ENCODE measurements at places on chromosomes 16 and 17.

GRCh38 chr17:49959183-49959935 lies 9.6 kb upstream of the DLX4 start:
- DNase-seq: no peak

DNA sequence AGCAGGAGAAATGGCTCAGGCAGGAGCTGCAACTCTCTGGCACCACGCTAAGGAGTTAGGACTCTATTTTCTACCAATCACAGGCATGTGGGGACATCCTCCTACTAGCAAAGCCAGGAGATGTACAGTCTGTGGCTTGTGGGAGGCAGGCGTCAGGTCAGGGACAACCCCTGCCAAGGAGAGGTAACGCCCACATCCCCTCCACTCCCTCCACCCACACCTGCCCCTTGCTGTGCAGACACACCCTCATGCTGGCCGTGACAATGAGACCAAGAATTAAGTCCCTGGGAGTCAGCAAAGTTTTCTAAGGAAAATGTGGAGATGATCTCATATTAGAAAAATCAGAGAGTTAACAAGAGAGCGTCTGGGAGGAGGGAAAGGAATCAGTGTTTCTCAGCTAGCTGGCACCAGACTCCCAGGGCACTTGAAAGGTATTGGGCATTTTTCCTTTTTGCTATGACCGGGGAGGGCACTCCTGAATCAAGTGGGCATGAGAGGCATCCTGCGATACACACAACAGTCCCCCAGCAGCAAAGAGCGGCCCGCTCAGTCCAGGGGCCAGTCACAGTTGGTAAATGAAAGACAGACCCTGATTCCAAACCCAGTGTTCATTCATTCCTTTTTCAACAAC lies 87.3 kb upstream of the RPL38 start:
- DNase-seq: no peak

DNA sequence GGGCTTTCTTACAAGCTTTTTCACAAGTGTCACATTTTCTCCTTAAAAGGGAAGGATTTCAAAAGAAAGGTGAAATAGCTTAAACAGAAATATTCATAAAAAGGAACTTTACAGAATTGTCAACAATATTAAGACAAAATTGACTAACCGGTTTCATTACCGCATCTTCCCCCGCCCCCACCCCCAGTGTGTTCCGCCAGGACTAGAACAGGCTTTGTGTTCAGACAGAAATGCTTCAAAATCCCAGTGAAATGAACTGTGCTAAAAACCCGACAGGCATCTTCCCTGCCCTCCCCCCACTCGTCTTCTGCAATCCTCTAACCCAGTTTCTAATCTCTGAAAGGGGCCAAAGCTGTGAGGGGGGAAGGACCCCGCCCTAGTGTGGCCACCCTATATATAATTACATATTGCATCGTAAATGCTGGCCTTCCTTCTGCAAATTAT lies 990 bp upstream of the ROGDI start:
- no peak for DNase-seq

DNA sequence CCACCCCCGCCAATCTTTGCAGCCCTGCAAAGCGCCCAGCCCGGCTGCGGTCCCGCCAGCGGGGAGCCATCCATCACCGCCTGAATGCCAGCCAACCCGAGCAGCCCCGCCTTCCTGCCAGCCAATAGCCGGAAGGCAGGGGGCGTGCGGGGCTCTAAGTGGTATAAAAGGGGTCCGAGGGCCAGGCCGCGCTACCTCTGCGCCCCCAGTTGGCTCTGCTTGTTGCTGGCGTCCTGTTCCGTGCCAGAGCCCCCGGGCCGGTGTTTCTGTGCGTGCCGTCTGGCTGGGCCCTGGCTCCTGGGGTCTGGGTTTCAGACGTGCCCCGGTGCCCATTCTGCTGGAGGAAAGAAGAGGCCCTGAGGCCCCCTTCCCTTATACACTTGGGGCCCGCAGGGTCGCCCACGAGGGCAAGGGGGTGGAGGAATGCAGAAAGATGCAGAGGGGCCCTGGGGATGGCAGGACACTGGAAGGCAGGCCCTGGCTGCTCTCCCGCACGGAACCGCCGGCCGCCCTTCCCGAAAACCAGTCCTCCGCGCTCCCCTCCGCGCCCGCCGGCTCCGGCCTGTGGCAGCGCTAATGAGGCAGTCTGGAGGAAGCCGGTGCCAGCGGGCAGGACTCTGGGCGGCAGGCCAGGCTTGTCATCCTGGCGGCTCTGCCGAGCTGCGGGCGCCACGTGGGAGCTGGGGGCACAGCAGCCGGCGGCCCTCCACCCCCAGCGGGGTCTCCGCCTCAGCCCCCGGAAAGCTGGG lies 14.0 kb downstream of the COPZ2 start:
- DNase-seq: no peak

DNA sequence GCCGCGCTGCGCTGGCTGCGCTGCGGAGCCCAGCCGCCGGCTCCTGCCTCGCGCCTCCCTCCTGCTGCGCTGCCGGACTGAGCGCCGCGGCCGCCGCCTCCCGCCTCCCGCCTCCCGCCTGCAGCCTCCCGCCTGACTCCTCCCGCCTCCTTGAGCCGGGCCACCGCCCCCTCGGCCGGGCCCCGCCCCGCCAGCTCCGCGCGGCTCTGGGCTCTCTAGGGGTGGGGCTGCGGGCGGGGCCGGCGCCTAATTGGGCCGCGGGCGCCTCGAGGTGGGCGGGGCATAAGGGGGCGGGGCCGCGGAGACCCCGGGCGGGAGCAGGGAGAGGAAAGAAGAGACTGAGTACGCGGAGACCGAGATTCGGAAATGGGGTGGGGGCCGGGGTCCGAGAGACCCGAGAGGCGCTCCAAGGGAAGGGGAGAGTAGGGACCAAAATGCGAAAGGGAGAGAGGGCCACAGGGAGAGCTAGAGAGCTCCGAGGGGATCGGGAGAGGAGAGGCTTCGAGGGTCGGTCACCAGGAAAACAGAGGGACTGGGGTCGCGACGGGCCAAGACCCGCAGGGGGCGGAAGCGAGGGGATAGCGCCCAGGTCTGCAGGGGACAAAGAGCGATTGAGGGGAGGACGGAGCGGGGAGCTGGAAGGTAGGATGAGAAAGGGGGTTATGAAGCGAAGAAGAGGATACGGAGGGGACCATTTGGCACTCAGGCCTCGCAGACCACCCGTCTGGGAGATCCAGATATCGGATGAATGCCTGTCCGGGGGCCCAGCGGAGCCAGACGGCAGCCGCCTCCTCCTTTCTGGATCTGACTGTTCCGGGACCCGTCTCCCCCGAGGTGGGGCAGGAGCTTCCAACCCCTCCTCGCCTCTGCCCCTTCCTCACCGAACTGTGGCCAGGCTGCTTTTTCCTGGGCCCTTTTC lies at the start of gene C1QL1:
TSS of gene C1QL1 (minus strand) at position 79 of the 919 bp plus-strand sequence. CDS start 255 bp downstream, outside the sequence.
- DNase-seq: no peak

GRCh38 chr16:2206780-2207433 lies 1.7 kb downstream of the MLST8 start:
- no peak for DNase-seq

DNA sequence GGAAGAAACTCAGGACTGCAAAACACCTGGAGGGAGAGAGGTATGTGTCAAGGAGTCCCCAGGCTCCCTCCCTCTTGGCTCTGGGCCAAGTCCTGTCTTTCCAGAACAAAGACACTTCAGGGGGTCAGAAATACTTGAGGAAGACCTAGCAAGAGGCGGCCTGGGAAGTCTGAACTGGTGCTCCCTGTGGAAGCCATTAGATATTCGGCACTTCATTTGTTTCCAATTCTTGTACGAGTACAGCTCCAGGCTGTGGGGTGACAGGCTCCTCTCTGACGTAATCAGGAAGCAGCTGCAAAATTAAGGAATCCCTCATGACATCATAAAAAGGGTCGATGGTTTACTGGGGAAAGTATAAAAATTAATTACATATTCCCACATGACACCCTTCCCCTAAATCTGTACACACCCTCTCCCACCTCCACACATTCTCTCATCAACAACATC lies 108.7 kb downstream of the SMG6 start:
- DNase-seq: no peak

DNA sequence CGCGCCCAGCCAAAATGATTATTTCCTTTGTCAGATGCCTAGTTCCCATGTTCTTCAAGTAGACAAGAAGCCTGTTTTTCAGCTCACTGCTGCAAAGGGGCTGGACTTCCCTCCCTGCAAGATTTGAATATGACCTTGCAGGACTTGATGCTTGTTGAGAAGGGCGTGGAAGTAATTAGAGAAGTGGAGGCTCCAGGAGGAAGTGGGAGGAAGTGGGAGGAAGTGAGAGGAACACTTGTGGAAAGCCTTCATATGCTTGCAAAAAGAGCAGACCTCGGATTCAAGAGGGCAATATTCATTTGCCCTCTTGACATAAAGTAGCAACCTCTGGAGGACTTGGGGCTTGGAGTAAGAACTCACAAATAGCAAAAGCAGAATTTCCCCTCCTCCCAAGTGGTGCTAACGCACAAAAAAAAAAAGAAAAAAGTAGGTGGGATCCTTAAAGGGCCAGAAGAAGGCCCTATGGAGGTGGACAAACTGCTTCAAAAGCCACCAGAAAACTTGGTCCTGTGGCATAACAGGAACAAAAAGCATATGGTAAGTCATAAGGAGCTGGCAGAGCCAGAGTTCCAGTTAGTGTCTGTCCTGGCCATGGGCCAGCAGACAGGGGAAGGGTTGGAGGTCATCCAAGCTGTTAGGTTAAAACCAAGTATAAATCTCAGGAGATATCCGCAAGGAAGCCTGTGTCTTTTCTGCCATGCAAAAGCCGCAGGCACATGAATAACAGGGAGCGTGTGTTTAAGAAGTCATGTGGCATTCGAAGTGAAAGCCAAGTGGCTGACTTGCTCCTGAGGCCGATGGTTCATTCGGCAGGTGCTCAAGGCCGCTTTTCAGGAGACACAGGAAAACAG lies 20.6 kb upstream of the PRKAR1A start:
- no peak for DNase-seq

- DNase-seq: no peak
These were observed 284.4 kb downstream of the FOXL1 start for GRCh38 chr16:86862595-86863280.

- DNase-seq: no peak
These were observed 14.7 kb downstream of the DCAKD start for GRCh38 chr17:45036691-45037090.

- no peak for DNase-seq
These were observed 81.3 kb downstream of the COX10 start for GRCh38 chr17:14150619-14151018.

DNA sequence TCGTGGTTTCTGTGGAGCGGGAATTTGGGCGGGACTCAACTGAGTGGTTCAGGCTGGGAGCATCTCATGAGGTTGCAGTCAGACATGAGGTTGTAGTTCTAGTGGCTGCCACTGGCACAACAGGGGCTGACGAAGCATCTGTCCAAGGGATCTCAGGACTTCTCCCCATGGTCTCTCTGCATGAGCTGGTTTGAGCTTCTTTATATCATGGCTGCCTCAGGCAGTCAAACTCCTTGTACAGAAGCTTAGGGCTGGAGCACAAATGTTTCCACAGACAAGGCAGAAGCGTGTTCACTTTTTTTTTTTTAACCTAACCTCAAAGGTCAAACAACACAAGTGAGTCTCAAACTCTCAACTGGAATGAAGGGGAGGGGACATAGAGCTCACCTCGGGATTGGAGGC lies 243.3 kb downstream of the MSI2 start:
- no peak for DNase-seq

GRCh38 chr17:76797241-76797840 lies 59.4 kb downstream of the MFSD11 start:
- DNase-seq: no peak

DNA sequence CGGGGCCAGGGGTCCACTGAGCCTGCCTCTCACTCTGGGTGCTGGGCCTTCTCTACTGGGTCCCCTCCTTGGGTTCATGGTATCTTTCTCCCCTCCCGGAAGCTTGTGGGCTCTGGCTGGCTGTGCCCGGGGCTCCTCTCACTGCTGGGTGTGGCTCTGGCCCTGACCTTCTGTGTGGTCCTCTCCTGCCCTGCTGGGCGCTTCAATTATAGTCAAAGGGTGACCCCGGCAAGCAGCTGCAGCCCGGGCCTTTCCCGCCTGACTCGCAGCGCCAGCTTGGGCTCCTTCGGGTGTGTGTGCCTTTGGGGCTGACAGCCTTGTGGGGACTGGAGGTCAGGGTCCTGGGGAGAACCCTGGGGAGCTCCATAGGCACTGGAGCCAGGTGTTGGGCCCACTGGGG lies 54.2 kb upstream of the PVALEF start:
- DNase-seq: no peak

GRCh38 chr16:81517629-81518438 lies 73.2 kb downstream of the CMIP start:
- no peak for DNase-seq

DNA sequence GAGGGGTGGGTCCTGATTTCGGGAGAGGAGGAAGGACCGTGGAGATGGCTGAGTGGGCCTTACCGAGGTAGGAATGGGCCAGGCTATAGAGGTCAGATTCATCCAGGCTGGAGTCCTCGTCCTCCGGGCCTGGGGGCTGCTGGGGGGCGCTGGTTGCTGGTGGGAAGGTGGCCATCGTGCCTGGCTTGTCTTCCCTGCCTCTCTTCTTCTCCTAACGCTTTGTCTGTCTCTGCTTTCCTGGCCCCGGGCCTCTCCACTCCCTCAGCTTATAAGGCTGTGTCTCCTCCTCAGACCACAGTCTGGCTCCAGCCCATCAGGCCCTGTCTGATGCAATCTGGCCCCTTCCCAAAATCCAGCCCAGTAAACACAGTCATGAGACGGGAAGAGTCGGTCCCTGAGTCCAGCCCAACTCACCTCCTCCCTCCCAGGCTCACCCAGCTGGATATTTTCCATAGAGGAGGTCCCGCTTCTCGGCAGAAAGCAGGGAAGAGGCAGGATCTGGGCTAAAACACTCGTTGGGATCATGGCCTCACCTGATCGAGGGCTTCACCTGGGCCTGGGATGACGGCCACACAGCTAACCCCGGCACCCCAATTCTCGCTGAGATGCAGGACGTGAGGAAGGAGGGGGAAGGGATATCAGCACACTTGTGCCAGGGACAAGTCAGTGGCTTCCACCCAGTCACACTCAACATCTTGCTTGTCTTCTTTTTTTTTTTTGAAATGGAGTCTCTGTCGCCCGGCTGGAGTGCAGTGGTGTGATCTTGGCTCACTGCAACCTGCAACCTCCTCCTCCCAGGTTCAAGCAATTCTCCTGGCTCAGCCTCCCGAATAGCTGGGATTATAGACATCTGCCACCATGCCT lies at the start of gene NUPR1:
TSS of gene NUPR1 (minus strand) at position 242 of the 864 bp plus-strand sequence. CDS start at position 175, 67 bp downstream.
- DNase-seq: no peak

DNA sequence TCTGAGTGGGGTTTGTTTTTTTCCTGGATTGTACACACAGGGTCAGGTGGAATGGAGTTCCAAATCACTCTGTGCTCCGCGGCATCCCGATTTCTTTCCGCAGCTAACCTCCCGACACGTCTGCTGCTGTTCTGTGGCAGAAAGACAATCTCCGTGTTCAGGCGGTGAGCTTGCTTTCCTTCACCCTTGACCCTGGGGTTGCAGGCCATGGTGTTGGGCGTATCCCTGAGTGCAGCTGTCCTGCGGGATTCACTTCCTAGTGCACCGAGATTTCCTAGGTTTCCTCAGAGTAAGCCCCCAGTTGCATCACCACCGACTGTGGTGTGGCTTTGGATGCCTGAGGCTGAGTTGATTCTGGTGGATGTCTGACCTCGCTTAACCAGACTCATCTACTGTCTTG lies 7.8 kb upstream of the ARL6IP1 start:
- DNase-seq: no peak

- DNase-seq: no peak
These were observed 2.2 kb upstream of the CDH5 start for GRCh38 chr16:66364117-66364958.

GRCh38 chr16:66247516-66248481 lies 118.7 kb upstream of the CDH5 start:
- no peak for DNase-seq

GRCh38 chr17:50062293-50063243 lies 6.7 kb downstream of the ITGA3 start:
- no peak for DNase-seq
